ENCODE measurements at places on chromosomes 5 and 9.

GRCh38 chr5:122262103-122262502 lies 49.9 kb upstream of the SNCAIP start:
- no peak for DNase-seq

- DNase-seq, result no peak
Observed at GRCh38 chr5:141845371-141845851, 32.8 kb downstream of the PCDH1 start.

GRCh38 chr5:173869316-173869715 lies 18.8 kb upstream of the CPEB4 start:
- DNase-seq, result no peak

DNA sequence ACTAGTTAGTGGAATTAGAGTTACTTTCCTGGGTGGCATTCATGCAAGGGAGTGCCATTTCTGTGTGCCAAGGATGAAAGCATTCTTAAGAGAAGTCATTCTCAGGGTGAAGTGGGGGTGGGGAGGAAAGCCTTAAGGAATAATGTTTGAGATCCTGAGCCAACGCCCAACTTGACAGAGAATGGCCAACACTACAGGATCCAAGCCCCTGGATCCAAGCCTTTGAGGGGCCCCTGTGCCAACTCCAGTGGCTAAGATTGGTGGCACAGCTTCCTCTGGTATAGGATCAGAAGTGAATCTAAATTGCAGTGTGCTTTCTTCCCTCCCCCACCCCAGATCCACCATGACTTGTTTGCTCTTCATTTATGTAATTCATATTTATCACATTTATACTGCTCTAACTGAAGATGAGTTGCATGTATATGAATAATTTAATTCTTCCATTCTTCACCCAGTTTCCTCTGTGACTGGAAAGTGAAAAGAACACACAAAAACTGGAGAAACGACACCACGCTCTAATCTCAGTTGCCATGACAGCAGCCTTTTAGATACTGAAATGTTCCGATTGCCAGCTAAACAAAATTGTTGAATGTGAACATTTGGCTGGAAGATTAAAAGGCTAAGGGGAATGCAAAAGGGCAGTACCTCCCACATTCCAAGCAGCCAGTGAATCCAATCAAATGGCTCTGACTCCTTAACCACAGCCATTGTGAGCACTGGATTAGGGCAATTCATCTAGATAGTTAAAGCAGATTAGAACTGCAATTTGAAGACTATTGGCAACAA lies 4.5 kb downstream of the ZNF608 start:
- DNase-seq, result no peak

DNA sequence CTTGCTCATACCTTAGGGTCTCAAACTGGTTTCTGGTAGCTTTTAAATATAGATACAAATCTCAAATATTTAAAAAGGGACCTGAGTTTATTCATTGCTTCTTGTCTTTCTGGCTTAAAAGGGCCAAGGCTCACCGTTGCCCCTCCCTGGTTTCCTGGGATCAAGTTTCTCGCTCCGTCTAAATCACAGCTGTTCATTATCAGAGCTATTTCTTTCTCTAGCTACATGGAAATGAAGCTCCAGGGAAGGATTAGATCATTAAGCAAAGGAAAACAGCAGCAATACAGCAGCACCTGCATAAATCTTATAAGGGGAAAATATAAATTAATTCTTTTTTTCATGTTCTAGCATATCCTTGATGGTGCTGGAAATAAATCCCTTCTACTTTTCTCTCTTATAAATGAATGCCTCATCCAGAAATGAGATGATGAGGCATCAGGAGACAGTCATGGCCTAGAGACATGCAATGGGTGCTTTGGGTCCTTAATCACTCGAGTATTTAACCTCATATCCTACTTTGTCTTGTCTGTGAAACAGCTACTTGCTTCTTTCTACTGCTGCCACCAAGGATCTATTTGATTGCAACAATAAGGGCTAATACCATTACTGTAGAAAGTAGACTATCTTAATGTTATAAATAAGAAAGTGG lies 320.1 kb downstream of the TRPM3 start:
- no peak for DNase-seq

GRCh38 chr5:91875196-91875779 lies 492.2 kb upstream of the ARRDC3 start:
- no peak for DNase-seq

- DNase-seq, result no peak
Observed at GRCh38 chr9:17846948-17847655, 268.2 kb downstream of the SH3GL2 start.

DNA sequence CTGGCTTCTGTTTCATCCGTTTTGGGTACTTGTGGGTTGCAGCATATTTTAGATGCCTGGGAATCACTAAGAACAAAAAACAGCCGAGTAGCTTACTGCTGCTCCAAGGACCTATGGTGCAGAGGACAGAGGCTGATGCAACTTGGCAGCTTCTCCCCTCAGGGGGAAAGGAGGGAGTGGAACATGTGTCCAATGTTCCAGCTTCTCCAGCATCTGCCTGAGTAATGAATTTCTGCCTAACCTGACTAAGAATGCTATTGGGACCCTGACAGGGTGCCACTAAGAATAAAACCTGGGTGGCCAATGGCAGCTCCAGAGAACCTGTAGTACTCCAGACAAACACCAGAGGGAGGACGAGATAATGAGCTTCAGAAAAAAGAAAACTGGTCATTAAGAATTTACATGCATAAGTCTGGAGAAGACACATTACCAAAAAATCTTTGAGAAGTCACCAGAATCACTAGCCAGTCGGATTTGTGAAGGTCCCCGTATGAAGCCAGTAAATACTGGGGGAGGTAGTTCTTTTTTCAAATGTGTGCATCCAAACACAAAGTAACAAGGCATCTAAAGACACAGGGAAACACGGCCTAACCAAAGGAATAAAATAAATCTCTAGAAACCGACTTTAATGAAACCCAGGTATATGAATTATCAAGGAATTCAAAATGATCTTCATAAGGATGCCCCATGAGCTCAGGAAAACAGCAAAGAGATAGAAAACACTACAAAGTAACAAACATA lies 293.5 kb downstream of the HINT1 start:
- no peak for DNase-seq

DNA sequence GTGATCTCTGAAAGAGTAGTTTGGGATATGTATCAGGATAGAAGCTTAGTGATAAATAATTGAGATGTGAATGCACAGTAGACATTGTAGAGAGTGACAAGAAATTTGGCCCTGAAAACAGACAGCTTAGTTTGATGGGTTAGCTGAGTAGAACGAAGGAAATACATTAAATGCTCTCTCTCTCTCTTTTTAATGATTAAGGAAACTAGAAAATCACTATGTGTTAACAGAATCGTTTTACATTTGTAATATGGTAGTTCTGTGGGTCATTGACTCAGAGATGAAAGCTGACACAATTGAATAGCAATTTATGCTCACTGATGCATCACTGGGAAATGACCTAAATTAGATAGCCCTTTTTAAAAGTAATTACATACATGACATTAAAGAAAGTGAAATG lies 739.8 kb upstream of the PTPRD start:
- no peak for DNase-seq

DNA sequence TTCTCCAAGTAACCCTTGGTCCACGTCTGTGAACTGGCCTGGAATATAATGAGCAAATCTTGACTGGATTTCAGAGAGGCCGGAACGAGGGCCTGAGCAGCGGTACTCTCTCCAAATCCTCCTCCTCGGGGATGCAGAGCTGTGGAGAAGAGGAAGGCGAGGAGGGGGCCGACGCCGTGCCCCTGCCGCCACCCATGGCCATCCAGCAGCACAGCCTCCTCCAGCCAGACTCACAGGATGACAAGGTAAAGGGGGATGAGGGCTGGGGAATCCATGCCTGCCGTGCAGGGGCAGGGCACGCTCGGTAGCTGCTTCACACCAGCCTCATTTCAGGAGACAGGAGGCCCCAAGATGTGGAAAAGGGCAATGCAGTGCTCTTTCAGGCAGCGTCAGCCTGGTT lies 118.9 kb upstream of the OTULINL start:
- no peak for DNase-seq

DNA sequence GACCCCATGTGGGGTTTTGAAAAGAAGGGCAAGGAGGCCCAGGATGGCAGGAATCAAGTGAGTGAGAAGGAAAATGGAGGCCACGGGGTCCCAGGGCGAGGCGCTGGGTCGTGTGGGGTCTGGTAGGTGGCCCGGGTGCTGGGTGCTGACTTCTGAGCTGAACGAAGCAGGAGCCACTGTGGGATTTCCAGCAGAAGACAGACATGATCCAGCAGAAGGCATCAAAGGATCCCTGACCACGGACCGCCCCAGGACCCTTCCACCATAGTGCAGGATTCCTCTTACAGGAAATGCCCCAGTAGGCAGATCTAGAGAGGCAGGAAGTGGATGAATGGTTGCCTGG lies 106.7 kb downstream of the ADAMTS2 start:
- no peak for DNase-seq

DNA sequence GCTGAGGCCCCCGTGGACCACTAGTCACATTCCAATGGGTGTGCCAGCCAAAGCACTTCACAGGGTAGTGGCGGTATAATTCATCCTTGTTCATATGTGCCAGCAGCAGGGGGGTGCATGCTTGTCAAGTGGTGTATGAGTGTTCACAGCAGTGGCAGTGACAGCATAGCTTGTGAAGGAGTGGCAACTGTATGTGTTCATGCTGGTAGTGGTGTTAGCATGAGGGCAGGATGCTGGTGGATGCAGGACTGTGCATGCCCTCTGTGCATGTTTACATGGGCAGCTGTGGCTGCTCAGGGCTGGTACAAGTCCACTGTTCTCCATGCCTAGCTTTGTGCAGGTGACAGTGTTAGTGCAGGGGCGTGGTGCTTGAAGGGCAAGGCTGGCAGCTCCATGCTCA lies 253.4 kb upstream of the DMAC1 start:
- no peak for DNase-seq

GRCh38 chr5:103013933-103014552 lies 105.9 kb downstream of the GIN1 start:
- no peak for DNase-seq

GRCh38 chr5:127027539-127027938 lies 2.8 kb downstream of the MARCHF3 start:
- no peak for DNase-seq

- no peak for DNase-seq
Observed at GRCh38 chr5:7320701-7321301, 75.1 kb upstream of the ADCY2 start.

GRCh38 chr9:69542058-69542457 lies 130.1 kb downstream of the APBA1 start:
- no peak for DNase-seq

- DNase-seq, result no peak
Observed at GRCh38 chr5:31319335-31319734, 125.8 kb downstream of the CDH6 start.

DNA sequence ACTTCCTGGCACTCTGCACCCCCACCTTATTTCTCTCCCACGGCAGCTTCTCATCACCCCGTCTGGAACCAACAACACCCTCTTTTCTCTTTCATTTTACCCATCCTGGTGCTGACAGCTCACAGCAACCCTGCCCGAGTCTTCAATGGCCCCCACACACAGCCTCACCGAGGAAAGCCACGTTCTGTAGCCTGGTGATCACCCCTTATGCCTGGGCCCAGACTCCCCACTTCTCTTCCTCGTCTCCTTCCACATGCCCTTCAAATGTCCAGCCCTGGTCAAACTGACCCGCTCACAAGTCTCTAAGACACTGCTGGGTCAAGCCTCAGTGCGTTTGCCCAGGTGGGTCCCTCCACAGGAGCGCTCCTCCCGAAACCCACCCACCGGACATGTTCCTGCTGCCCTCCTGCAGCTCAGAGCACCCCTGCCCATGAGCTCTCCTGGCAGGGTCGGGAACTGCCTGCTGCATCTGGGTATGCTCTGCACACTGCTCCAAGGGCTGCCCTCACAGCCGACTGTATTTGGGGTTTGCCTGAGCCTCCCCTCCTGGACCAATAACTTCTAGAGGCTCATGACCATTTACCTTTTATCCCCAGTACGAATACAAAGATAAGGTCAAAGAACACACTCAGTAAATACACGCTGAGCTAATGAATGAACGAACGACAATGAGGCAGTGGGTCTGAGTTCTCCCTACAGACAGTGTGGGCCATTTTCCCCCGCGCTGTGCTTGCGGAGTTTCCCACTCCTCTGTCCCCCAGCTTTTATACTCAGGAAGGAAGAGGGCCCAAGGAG lies 154.7 kb upstream of the PHYKPL start:
- DNase-seq, result no peak

GRCh38 chr9:85973238-85973637 lies 32.3 kb downstream of the NAA35 start:
- DNase-seq, result no peak

- DNase-seq, result no peak
Observed at GRCh38 chr9:70581955-70582350, 167.5 kb upstream of the KLF9 start.

GRCh38 chr5:67679184-67679841 lies 482.7 kb upstream of the CD180 start:
- no peak for DNase-seq

DNA sequence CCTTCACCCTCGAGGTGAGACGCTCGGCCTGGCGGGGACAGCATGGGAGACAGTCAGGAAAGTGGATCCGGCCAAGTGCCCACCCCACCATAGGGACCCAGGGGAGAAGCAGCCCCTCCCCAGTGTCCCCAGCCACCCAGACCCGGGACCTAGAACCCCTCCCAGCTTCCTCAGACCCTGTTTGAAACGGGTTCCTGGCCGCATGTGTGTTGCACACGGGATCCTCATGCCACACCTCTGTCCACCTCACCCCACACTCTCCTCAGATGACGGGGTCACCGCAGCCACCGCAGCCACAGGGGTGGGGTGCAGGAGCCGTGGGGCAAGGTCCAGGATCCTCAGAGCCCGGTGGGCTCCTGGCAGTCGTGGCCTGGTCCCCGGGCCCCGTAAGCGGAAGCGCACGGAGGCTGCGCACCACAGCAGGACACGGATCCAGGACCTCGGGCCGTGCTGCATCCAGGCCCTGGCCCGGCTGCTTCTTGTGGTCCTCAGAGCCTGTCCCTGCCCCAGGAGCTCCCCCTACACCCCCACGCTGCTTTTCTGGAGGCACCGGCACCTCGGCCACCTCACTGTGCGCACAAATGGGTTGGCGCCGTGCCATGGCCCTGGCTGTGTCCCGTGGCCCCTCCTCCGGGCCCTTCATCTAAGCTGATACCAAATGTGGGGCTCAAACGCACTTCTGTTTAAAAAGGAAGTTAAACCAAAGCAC lies 15.3 kb downstream of the TERT start:
- DNase-seq, result no peak

GRCh38 chr9:68949271-68950000 lies 64.5 kb downstream of the PRKACG start:
- DNase-seq, result no peak

GRCh38 chr9:124197177-124198095 lies 60.3 kb upstream of the NEK6 start:
- DNase-seq, result no peak

- no peak for DNase-seq
Observed at GRCh38 chr9:136679431-136679941, 7.8 kb downstream of the AGPAT2 start.

DNA sequence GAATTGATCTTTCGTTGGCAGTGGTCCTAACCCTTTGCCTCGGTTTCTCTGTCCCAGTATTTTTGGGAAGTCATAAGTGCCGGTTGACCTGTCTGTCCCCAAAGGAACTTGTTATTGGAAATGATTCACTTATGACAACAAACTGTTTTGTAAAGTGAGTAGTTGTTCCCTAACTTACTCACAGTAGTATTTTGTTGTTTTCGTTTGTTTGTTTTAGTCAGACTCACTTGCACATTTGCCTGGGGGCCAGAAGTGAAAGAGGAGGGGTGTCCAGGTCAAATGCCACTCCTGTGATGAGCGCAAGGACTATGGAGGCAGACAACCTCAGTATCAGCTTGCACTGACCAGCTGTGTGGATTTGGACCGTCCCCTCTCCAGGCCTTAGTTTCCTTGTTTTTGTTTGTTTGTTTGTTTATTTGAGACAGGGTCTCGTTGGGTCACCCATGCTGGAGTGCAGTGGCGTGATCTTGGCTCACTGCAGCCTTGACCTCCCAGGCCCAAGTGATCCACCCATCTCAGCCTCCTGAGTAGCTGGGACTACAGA lies 47.3 kb downstream of the ANKRD55 start:
- DNase-seq, result no peak
